ENCODE measurements at places on chromosomes 2 and 18. TPM values are rescaled to one million over a fixed set of nuclear protein-coding genes. Genes with fewer than 3 reads are reported as not detected.

DNA sequence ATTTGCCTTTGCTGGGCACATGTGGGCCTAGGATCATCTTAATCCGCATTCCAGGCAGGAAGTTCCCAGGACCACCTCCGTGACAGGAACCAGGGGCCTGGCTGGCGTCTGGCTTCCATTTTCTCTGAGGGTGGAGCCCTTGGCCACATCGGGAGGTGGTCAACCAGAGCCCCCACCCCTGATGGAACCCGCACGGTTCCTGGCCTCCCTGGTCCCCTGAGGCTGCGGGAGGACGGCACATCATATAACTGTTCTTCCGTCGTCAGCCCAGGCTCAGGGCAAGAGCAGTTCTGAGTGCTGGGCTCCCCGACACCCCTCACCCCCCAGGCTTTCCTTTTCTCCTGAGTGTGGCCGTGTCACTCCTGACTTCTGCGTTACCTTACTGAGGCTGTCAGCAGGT is 13.5 kb downstream of the ESPNL start:
- no peak for DNase-seq

DNA sequence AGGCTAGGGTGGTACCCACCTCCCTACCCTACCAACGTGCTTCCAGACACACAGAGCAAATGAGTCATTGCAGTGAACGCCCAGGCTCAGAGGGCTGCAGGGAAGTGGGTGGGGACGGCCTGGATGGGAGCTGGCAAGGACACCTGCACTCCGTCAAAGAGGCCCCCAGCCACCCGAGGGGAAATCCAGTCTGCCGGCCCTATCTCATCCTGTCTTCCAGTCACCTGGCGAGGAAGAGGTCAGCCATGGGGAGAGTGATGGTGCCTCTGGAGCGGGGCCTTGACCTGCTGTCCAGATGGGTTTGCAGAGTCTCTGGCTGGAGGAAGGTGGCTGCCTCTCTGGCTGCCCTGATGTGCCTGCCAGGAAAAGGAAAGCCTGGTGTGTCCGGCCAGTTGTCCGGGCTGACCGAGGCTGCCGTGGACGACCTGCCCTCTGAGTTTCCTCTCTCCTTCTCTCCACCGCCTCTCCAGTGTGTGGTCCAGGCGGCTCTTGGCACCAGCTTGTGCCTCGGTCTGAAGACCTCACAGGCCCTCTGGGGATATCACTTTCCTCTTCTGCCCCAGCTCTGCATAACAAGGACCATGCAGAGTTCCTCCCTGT is 209.7 kb upstream of the COPS8 start:
- no peak for DNase-seq

DNA sequence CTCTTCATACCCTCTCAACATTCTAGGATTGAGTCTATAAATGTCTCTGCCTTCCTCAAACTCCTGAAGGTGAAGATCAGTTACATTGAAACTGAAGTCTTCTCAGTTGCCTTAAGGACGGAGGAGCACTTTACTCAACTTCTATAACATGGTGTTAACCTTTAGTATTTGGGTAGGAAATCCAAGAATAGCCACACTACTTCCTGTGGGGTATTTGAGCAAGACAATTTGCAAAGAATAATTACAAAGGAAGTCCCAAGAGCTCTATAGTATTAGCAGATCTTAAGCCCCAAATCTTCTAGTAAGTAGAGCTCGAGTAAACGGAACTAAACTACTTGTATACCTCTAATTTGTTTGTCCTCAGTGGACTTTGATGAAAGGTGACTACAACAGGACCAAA is 80.9 kb downstream of the SP100 start:
- no peak for DNase-seq

DNA sequence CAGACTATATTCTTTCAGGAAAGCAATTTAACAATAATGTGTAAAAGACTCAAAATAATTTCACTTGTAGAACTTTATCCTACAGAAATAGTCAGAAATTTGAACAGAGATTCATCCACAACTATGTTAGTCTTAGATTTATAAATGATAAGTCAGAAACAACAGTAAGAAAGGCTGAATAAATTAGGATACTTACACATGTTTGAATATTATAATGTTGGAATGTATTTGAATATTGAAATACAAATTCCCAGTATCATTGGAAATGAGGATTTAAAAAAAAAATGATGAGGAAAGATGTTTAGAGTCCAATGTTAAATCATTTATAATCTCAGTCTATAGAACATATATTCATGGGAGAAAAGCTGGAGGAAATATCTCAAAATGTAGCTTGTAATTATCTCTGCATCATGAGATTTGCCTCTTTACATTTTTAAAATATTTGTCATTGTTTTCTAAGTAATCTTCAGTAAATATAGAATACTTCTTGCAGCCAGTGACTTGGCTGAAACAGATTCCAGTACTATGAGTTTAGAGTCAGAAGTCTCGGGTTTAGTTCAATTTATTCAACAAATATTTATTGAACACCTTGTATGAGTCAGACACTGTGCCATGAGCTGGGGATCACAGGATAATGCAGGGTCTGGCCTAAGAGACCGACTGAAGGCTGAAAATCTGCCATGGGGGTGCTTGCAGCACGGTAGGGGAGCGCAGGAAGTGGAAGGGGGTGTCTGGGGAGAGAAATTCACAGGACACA is 32.3 kb downstream of the CXCR4 start:
- no peak for DNase-seq

- DNase-seq: no peak
These were observed 243.9 kb downstream of the PRKCE start for GRCh38 chr2:45895241-45895861.

Gene CRYBA2
- not detected for polyA plus RNA-seq

Gene TGIF1
- polyA plus RNA-seq: 29.0 TPM

Gene ALPI
- polyA plus RNA-seq: not detected

Gene MDH1
- polyA plus RNA-seq: 1,192 TPM

Gene MAB21L4
- polyA plus RNA-seq: not detected

Data from heart right ventricle (tissue), 16 donors.